Activated CD8-positive, alpha-beta memory T cell treated with anti-CD3 and anti-CD28 coated beads, Interleukin-2, amount 50 U/mL, for 4 hours (primary cell): ENCODE measurements at places on chromosomes 6 and 20.

GRCh38 chr6:155325700-155326516 lies 11.6 kb upstream of the TFB1M start:
- DNase-seq: no peak

GRCh38 chr6:43627008-43627825 lies 1.8 kb downstream of the GTPBP2 start:
- DNase-seq: no peak

DNA sequence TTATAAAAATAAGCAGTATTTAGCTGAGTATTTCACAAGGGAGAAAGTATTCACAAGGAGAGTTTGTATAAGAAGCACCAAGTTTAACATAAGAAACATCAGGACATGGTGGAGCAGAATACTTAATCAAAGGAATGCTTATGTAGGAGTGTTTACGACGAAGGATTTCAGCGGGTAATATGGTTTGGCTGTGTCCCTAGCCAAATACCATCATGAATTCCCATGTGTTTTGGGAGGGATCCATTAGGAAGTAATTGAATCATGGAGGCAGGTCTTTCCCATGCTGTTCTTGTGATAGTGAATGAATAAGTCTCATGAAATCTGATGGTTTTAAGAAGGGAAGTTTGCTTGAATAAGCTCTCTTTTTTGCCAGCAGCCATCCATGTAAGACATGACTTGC lies 1099.1 kb upstream of the ADGRB3 start:
- no peak for DNase-seq

DNA sequence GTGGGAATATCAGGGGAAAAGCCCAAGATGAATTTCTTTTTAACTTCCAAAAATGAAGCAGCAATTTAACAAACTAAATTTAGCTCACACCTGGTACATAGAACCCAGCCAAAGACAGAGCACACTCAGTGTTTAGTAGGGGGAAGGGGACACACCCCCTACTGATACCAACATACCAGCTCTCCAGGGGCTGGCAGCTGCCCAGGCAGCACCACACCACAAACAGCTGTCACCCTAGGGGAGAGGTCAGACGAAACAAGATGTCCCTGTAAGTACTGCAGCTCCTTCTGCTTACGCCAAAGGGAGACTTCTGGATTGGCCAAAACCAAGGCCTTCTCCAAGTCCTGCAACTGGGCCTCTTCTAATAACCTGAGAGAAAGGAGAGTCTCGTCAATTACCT lies 26.0 kb downstream of the MDN1 start:
- no peak for DNase-seq

DNA sequence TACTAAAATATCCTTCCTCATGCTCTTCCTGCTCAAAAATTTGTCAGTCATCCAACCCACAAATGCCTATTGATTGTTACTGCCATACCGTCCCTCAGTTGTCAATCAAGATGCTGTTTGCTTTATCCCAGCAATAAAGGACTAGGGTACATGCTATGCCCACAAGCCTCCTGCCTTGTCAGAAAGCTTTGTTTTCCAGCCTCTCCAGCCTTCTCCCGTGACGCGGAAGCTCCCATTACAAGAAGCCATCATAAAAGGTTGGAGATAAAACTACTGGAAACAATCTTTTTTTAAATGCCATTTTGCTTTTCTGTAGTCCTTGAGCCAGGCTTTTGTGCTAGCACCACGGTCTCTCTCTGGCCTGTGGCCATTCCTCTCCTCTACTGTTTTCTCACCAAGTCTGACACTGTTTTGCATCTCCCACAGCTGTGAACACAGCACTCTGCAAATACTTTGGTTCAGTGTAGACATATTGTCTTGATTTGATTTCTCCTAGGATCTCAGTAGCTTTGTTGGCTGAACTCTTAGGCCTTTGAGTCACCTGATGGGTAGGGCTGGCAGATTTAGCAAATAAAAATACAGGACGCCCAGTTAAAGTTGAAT lies 495.7 kb upstream of the JARID2 start:
- DNase-seq: no peak

GRCh38 chr6:74749211-74750147 lies 456.4 kb downstream of the COL12A1 start:
- no peak for DNase-seq

DNA sequence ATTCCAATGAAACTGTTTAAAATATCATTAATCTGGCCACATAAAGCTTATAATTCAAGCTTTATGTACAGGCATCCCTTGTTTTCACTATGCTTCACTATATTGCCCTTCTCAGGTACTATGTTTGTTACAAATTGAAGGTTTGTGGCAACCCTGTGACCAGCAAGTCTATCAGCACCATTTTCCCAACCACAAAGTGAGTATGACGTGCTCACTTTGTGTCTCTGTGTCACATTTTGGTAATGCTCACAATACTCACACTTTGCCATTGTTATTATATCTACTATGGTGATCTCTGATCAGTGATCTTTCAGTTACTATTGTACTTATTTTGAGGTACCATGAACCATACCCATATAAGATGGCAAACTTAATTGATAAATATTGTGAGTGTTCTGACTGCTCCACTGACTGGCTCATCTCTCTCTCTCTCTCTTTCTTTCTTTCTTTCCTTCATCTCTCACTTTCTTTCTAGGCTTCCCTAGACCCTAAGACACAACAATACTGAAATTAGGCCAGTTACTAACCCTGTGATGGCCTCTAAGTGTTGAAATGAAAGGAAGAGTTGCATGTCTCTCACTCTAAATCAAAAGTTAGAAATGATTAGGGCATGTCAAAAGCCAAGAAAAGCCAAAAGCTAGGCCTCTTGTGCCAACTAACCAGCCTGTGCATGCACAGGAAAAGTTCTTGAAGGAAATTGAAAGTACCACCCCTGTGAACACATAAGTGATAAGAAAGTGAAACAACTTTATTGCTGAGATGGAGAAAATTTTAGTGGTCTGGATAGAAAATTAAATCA lies 227.9 kb downstream of the BCAS1 start:
- peak; percentile 25 for DNase-seq

GRCh38 chr6:89013438-89013837 lies 50.0 kb upstream of the RNGTT start:
- no peak for DNase-seq

DNA sequence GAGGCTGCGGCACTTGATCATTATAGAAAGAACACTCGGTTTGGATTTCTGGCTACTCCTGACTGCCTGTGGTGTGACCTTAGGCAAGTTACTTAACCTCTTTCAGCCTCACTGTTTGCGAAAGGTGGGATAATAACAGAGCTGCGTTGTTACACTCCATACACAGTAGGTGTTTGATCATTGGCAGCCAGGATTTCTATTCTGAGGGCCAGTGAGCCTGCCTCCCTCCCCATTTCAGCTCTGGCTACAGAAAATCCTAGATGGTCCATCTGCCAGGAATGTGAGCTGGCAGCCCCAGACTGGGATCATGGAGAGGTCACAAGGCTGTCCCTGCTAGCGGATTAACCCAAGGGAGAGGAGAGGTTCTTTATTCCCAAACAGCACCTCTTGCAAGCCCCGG lies 2.7 kb downstream of the KCNB1 start:
- DNase-seq: no peak

- DNase-seq: no peak
These were observed 257.4 kb downstream of the MAFB start for GRCh38 chr20:40431611-40432010.

GRCh38 chr6:35496841-35497570 lies at the start of gene TEAD3:
Gene TEAD3 (minus strand): TSS chr6:35497079.
- DNase-seq: peak; percentile 56

DNA sequence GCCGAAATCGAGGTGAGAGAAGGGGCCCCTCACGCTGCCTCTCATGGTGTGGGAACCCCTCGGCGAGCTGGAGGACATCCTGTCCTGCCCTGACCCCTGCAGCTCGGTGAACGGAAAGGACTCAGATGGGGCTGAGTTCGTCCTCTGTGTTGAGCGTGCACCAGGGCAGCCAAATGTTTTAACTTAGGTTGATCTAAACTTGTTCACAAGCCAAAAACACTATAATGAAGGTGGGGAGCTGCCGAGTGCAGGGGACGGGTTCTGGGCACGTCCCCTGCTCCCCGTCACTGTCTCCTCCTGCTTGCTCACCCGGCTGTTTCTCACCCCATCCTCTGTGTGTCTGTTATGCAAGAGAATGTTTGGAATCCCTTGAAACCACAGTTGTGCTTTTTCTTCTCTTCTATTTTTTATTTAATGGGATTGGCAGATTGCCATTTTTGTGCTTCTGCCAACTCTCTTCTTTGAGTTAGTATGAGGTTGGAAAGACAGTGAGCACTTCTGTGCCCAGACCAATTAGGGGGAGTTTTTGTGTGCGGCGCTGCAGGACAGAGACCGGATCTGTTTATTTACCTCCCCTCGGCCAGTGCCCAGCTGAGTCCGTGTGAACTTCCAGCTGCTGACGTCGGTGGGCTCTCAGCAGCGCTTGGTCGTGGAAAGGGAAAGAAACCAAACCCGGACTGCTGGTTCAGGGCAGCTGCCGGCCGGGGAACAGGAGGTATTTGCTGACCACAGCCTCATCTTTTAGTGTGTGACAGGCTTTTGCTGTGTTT lies 158.1 kb downstream of the DTNBP1 start:
- peak; percentile 10 for DNase-seq

- no peak for DNase-seq
These were observed 17.2 kb downstream of the ZBTB2 start for GRCh38 chr6:151374036-151374683.

GRCh38 chr6:21263531-21264287 lies 329.8 kb upstream of the SOX4 start:
- no peak for DNase-seq

- DNase-seq: no peak
These were observed 509.9 kb upstream of the ID4 start for GRCh38 chr6:19327241-19327640.

- DNase-seq: no peak
These were observed 11.7 kb downstream of the CTCFL start for GRCh38 chr20:57513199-57513598.

- DNase-seq: no peak
These were observed 523.6 kb upstream of the EYS start for GRCh38 chr6:66230591-66230990.

DNA sequence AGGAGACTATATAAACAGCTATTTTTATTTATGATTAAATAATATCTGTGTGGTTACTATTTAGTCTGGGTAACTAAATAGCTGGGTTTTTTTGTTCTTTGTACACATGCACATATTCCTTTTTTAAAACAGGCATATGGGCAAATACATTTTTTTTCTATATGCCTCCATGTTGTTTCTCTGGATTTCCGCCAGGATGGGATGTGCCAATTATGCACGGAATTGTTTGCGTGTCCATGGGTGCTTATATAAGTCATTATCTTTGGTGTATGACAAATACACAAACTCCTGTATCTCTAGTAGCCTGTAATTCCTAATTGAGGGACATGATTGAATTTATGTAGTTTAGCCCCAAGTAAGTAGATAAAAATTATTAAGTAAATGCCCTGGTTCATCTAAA lies 226.9 kb downstream of the BCKDHB start:
- DNase-seq: no peak

- no peak for DNase-seq
These were observed 194.7 kb downstream of the NFATC2 start for GRCh38 chr20:51347831-51348230.

DNA sequence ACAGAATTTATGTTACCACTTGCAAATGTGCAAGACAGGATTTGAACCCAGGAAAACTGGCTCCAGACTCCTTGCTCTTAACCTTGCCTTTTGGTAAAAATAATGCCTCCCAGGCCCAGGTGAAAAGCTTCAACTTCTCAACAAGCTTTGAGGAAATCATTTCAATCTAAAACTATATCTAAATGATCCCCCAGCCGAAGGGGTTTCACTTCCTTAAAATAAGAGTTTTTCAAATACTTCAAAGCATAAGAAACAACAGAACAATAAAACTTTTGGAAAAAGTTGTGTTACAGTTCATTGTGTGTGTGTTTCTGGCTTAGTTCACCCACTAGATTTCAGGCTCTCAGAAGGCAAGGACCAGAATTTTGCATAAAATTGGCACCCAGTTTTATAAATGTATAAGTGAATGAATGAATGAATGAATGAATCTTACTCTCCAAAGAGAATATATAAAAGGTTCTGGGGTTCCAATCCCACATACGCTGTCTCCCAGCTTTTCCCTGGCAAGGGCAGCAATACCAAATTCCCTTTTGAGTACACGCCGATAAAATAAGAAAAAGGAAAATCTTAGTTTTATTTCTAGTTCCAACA lies 5.4 kb downstream of the OR2H2 start:
- no peak for DNase-seq

DNA sequence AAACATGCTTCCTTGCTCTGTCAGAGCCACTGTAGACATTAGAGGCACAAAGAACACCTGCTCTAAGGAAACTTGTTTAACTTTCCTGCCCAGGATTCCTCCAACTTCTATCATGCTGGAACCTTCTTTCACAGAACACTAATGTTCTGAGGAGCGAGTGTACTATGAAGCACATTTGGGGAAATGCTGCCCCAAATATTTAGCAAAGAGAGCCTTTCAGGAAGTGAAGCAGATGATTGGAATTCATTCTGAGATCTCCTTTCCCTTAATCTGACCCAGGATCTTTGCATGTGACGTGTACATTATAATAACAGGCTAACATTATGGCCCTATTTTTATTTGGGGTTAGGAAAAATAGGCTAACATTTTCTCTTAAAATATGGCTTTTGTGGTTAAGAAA lies 21.0 kb upstream of the FYN start:
- DNase-seq: no peak

DNA sequence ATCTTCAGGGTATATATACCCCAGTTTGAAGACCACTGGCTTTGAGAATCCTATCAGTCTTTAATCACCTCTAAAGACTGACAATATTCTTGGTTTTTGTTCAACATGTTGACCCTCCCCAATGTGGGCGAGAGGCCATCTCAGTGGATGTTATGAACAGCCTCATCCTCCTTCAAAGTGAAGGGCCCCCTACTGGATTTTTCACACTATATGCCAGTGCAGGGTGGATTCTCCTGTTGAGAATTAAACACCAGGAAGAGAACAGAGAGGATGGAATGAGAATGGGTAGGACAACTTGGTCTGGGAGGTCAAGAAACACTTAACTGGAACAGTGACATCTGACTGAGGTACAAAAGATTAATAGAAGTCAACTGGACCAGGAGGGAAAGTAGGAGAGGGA lies 327.1 kb downstream of the MAFB start:
- no peak for DNase-seq

DNA sequence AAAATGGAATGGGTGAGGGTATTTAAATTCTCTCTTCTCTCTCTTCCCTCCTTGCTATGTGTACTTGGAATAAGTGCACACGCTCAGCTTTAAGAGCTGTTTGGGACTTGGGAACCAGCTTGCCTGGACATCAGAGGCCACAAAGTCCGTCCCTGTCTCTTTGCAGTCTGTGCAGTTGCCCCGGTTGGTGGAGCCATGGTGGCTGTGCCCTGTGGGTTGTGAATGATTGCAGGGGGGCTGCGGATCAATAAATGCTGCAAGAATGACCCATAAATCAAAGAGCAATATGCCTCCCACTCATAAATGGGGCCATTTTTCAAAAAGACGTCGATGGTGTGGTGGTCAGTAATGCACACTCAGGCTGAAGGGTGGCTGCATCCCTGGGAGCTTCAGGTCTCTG lies 135.1 kb upstream of the CST7 start:
- no peak for DNase-seq

DNA sequence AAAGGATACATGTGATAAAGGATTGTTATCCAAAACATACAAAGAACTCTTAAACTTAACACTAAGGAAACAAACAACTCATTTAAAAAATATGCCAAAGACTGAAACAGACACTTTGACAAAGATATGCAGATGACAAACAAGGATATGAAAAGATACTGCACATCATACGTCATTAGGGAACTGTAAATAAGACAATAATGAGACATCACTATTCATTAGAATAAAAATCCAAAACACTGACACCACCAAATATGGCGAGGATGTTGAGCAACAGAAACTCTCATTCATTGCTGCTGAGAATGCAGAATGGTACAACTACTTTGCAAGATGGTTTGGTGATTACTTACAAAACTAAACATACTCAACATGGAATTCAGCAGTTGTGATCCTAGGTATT lies 156.5 kb upstream of the FOXA2 start:
- no peak for DNase-seq
